Stimulated activated CD4-positive, alpha-beta T cell treated with anti-CD3 and anti-CD28 coated beads, Interleukin-1b, Interleukin-23, amount 100 ng/mL, for 1 hour (primary cell): ENCODE measurements at places on chromosomes 6 and 20.

- no peak for DNase-seq
Observed at GRCh38 chr6:57108691-57109090, 18.7 kb downstream of the ZNF451 start.

DNA sequence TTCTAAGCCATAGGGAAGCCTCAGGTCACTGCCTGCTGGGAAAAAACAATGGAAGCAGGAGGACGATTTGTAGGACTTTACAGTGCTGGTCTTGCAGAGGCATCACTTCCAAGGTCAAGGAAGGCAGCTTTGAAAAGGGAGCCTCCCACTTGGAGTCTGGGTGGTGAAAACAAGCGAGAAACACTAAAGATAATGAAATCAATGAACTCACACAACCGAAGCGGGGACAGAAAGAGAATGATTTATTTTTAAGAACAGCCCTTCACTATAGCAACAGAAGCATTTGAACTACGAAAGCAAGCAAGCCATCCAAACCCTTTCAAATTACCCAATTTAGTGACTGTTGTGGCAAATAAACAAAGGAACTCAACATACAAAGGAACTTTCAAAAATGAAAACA, 227.5 kb downstream of the THBS2 start:
- no peak for DNase-seq

DNA sequence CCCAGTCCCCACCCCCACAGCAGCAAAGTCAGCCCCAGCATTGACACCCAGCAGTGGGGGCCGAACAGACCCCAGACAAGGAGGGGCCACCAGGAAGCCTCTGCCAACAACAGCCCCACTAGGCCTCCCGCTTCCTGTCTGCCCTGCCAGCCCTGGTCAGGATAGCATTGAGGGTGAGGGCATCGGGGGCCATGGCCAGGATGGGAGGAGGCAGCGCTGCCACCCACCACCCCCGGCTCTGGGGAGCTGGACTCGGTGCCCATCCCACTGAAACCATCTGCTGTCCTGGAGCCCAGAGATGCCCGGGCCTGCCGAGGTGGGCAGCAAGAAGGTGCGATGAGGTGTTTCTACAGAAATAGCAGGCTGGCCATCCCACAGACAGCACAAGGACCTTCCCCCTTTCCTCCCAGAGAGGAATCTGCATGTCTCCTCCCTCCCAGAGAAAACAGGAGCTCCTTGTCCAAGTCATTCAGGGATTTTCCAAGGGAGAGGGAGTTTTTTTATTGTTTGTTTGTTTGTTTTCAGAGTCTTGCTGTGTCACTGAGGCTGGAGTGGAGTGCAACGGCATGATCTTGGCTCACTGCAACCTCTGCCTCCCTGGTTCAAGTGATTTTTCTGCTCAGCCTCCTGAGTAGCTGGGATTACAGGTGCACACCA, 62.1 kb upstream of the BHLHE23 start:
- no peak for DNase-seq

DNA sequence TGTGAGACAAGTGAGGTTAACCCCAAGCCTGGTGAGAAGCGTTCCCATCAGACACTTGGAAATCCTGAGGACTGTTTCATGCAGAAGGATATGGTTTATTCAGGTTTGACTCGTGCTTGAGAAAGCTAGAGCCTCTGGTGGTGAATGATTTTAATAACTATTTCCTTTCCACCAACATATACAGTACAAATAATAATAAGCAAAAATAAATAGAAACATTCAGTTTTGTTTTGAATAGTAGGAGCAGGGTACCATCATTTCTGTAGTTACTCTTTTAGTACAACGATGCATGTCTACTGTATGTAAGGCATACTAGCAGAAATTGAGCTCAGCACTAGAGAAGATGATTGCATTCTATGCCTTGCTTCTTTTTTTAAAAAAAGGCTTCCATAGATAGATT, 33.5 kb downstream of the PLG start:
- DNase-seq: no peak

- no peak for DNase-seq
Observed at GRCh38 chr20:38383147-38383546, 36.9 kb downstream of the LBP start.

GRCh38 chr6:30879684-30880427, 4.5 kb upstream of the DDR1 start:
- DNase-seq: no peak

GRCh38 chr6:5214570-5215052, 46.1 kb downstream of the LYRM4 start:
- DNase-seq: no peak

DNA sequence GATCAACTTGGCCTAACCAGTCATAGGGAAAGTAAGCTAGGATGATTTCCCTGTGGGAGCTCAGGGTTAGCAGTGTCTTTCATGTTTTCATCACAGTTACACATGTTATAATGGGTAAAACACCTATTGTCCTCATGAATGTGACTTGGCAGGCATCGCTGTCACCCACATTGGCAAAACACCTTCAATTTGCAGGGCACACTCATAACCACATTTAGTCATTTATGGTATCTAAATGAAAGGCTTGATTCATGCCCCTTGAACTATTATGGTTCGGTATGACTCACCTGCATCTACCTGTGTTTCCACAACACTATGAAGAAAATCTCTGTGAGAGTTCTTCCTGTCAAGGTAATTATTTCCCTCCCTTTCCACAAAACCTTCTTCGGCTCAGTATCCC, 49.2 kb downstream of the FRK start:
- DNase-seq: no peak

- no peak for DNase-seq
Observed at GRCh38 chr6:13702809-13703302, 8.8 kb downstream of the RANBP9 start.
